ENCODE measurements at places on chromosomes 3 and 15. TPM values are rescaled to one million over a fixed set of nuclear protein-coding genes. Genes with fewer than 3 reads are reported as not detected.
A peak's percentile ranks its signal among the peaks of the same experiment; 100 is the strongest.

The DNAH1 gene
- total RNA-seq: 9.1 TPM

The FBXL22 gene
- 2.1 TPM for total RNA-seq

GRCh38 chr3:138688871-138689299, 80.3 kb downstream of the FAIM start:
- DNase-seq: no peak

- peak; percentile 55 for DNase-seq
Observed at GRCh38 chr15:99076555-99077308, 28.1 kb upstream of the SYNM start.
